Activated T-helper 1 cell treated with anti-CD3 and anti-CD28 coated beads, Interleukin-12 subunit alpha, Interleukin-12 subunit beta, Interleukin-2, Interleukin-4 antibody, amounts not matched to agents 30 ng/mL and 10 ng/mL and 1 ng/mL, durations not matched to agents 14 hours and 24 hours and 36 hours (primary cell): ENCODE measurements at places on chromosomes 2 and 18.

DNA sequence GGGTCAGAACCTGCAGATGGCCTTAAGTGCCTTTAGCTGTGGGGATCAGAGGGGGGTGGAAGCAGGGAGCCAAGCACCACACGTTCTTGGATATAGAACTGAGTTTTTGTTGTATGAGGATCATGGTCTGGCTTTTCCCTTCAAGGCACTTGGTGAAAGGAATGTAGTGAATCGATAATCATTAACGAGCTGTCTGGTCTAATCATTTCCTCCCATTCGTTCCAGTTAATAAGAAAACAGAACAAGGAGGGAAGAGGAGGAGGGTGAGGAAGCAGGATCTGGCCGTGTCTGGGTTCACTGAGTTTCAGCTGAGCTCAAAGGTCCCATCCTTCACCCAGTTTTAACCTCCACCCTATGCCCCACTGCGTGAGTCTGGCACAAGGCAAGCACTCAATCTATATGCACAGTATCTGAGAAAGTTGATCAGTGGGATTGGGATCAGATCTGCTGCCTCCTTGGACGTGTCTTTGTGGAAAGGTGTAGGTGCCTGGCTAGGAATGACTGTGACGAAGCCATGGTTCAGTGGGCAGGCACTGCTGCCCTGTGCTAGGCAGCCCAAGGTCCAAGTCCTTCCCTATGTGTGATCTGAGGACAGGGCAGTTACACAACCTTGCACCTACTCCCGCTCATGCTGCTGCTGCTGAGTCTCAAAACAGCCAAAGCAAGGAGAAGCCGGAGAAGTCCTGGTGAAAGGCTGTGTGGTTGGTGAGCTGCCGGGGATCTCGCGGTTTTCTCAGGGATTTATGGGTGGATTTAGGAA lies 54.8 kb downstream of the GALNT14 start:
- no peak for DNase-seq
- no peaks in the 10 kb centered on the region for H3K4me1 ChIP-seq
- no peak overlapping the region for H3K4me3 ChIP-seq
- H3K27me3 ChIP-seq: peaks cover 9% of the 10 kb centered on the region
- no peak overlapping the region for H3K27ac ChIP-seq

DNA sequence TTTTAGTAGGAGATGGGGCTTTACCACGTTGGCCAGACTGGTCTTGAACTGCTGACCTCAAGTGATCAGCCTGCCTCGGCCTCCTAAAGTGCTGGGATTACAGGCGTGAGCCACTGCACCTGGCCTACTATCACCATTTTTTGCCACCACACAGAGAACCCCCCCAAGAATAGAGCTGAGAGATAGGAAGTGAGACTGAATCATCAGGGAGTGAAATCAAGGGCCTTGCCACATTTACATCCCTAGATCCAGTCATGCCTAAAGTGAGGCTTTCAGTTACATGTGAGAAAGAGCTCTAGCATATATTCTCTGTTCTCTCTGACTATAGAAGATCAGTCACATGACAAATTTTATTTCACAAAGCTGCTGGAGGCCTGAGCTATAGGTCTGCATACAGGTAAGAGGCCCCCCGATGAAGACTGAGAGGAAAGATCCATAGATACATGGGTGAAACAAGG lies 28.0 kb upstream of the KCMF1 start:
- peaks cover 21% of the 10 kb centered on the region for H3K36me3 ChIP-seq
- H3K27ac ChIP-seq: peak overlapping the region; percentile 54
- no peaks in the 10 kb centered on the region for H3K27me3 ChIP-seq
- no peak for DNase-seq
- peaks cover 68% of the 10 kb centered on the region for H3K4me1 ChIP-seq

- H3K27me3 ChIP-seq: peaks cover 3% of the 10 kb centered on the region
- DNase-seq: no peak
- no peak overlapping the region for H3K27ac ChIP-seq
- peaks cover 34% of the 10 kb centered on the region for H3K4me1 ChIP-seq
- no peak overlapping the region for H3K4me3 ChIP-seq
These were observed 1.2 kb downstream of the GALNT5 start for GRCh38 chr2:157258520-157259326.

DNA sequence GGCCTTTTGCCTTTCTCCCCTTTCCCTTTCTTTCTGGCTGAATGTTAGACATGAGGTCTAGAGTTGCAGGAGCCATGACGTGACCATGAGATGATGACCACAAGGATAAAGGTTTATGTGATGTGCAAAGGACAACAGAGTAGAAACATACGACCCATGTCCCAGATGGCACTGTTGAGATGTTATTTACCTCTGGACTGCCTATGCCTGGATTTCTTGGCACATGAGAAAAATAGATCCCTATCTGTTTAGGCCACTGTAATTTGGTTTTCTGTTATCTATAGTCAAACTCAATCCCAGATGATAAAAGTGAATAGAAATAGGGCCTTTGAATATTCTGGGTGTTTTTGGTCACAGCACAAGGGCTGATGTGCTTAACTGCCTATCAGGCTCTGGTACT lies 58.8 kb downstream of the GDF7 start:
- DNase-seq: no peak
- H3K27me3 ChIP-seq: no peaks in the 10 kb centered on the region
- H3K4me1 ChIP-seq: no peaks in the 10 kb centered on the region
- H3K4me3 ChIP-seq: no peak overlapping the region
- H3K36me3 ChIP-seq: peaks cover 4% of the 10 kb centered on the region

- H3K36me3 ChIP-seq: no peaks in the 10 kb centered on the region
- no peak overlapping the region for H3K4me3 ChIP-seq
- peaks cover 21% of the 10 kb centered on the region for H3K27me3 ChIP-seq
- no peaks in the 10 kb centered on the region for H3K4me1 ChIP-seq
- H3K27ac ChIP-seq: no peak overlapping the region
These were observed 96.2 kb upstream of the BCL2L11 start for GRCh38 chr2:111024496-111024895.

DNA sequence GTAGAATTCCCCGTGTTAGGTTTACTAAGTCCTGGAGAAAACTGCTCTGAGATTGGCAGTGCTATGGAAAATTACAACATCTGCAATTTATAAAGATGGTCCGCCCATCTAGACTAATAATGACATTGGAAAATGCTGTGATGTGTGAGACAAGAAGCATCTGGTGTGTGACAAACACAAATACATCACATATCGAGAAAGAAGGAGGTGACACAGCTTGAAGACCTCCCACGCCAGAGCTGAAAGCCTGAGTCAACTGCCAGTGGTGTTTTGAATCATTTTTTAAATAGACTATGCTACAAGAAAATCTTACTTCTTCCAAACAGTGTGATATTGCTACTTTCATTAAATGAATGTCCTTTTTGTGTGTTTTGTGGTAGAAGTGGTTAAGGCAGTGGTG lies 8.6 kb upstream of the ANO7 start:
- H3K4me3 ChIP-seq: no peak overlapping the region
- peaks cover 7% of the 10 kb centered on the region for H3K4me1 ChIP-seq
- no peak for DNase-seq
- H3K27ac ChIP-seq: peak overlapping the region; percentile 40
- H3K27me3 ChIP-seq: no peaks in the 10 kb centered on the region

- peaks cover 67% of the 10 kb centered on the region for H3K4me1 ChIP-seq
- H3K27me3 ChIP-seq: no peaks in the 10 kb centered on the region
- H3K36me3 ChIP-seq: peaks cover 38% of the 10 kb centered on the region
- DNase-seq: peak; percentile 64
- peak within 1 kb of the TSS; percentile 96 for H3K4me3 ChIP-seq
- H3K27ac ChIP-seq: peak within 1 kb of the TSS; percentile 96
These were observed at the start of gene MAL for GRCh38 chr2:95025406-95026319. Gene MAL, plus strand, starts transcription at chr2:95025708. Its CDS starts 85 bp downstream, at chr2:95025793.

GRCh38 chr18:48934723-48935432 lies 15.9 kb downstream of the SMAD7 start:
- peaks cover 19% of the 10 kb centered on the region for H3K36me3 ChIP-seq
- peak overlapping the region; percentile 75 for H3K27ac ChIP-seq
- no peak for DNase-seq
- H3K4me1 ChIP-seq: peaks cover 82% of the 10 kb centered on the region
- H3K27me3 ChIP-seq: no peaks in the 10 kb centered on the region

DNA sequence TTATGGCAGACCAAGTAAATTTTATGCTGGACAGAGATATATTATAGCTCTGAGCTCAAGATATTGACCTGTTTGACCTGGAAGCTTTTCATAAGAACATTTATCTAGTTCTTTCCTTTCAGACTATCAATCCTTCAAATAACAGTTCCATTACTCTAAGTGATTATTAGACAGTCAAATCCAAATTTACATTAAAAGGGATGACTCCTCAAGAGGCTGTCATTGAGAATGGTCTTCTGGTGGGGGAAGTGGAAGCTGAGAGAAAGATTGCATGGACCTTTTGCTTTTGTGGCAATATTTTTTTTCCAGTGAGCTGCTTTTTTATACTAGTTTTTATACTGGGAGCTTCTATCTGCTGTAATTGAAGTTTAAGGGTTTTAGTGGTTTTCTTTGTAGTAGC lies 14.9 kb upstream of the SERPINB12 start:
- no peaks in the 10 kb centered on the region for H3K36me3 ChIP-seq
- H3K4me1 ChIP-seq: no peaks in the 10 kb centered on the region
- H3K27me3 ChIP-seq: peaks cover 15% of the 10 kb centered on the region
- no peak overlapping the region for H3K27ac ChIP-seq
- no peak overlapping the region for H3K4me3 ChIP-seq

GRCh38 chr2:13524492-13524891 lies 807.8 kb downstream of the TRIB2 start:
- H3K27ac ChIP-seq: no peak overlapping the region
- no peaks in the 10 kb centered on the region for H3K36me3 ChIP-seq
- H3K4me3 ChIP-seq: no peak overlapping the region
- no peaks in the 10 kb centered on the region for H3K4me1 ChIP-seq
- no peaks in the 10 kb centered on the region for H3K27me3 ChIP-seq
- no peak for DNase-seq

DNA sequence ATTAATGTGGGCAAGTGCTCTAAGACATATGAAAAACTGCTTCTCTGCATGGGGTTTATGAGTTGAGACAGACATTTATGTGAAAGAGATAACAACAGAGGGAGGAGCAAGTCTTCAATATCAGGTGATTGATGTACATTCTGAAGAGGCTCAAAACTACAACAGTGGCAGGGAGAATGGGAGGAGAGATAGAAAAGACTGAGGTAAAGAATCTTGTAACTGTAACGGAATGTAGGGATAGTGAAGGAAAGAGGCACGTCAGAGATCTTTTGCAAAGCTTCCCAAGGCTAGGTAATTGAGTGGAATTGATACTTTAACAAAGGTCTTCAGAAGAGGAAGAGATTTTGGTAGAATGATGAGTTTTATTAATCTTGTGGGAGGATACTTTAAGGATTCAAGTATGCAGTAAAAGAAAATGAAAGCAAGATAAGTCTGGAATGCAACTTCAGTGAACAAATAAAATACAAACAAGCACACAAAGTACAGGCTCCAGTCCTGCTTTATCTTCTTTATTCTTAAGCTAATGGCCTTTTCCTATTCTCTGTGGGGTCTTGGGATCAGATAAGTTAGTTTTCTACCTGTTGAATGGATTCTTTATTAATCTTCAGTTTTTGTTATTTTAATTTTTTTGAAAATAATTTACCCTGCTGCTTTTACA lies 15.0 kb downstream of the SMAD4 start:
- no peak for DNase-seq
- H3K27me3 ChIP-seq: no peaks in the 10 kb centered on the region
